ENCODE measurements at places on chromosomes 7 and 10.

GRCh38 chr10:31011017-31011664 lies 20.5 kb downstream of the ZNF438 start:
- no peak for DNase-seq

GRCh38 chr7:159156436-159157245 lies 12.0 kb upstream of the VIPR2 start:
- no peak for DNase-seq

DNA sequence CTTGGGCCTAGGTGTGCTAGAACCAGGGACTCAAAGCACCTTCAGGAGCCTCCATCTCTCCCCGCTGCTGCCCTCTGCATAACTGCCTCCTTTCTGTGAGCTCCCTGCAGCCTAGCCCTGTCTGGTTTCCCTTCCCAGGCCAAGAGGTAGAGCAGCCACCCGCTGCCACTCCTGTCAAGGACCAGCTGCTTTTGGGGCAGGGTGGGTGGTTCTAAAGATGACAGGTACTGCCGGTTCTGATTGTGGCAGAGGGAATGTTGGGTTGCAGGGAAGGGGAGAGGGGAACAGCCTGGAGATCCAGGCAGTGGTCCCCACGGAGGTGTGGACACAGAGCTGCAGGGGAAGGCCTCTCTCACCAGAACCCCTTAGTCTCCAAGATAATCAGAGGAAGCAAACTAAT lies 3.7 kb upstream of the FLNC start:
- no peak for DNase-seq

DNA sequence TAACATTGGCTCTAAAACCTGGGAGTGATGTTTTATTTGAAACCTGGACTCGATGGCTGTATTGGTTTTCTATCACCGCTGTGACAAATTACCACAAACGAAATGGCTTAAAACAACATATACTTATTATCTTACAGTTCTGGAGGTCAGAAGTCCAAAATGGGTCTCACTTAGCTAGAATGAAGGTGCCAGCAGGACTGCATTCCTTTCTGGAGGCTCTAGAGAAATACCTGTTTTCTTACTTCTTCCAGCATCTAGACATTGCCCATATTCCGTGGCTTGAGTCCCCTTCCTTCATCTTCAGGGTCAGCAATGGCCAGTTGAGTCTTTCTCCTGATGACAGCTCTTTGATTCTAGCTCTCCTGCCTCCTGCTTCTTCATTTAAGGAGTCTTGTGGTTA lies 44.3 kb upstream of the STEAP1B start:
- DNase-seq, result no peak

- DNase-seq, result peak; percentile 10
Observed at GRCh38 chr10:63265222-63265617, 132.1 kb downstream of the NRBF2 start.

- DNase-seq, result no peak
Observed at GRCh38 chr7:106282390-106282789, 2.4 kb downstream of the NAMPT start.

Measured in naive thymus-derived CD8-positive, alpha-beta T cell (primary cell).